Psoas muscle (tissue), 8 donors: ENCODE measurements at places on chromosomes 12 and 14. TPM values are rescaled to one million over a fixed set of nuclear protein-coding genes. Genes with fewer than 3 reads are reported as not detected.

The CIROP gene
- not detected for total RNA-seq

The TAC3 gene
- not detected for total RNA-seq

The PLEK2 gene
- total RNA-seq = not detected

The NR1H4 gene
- total RNA-seq = not detected

DNA sequence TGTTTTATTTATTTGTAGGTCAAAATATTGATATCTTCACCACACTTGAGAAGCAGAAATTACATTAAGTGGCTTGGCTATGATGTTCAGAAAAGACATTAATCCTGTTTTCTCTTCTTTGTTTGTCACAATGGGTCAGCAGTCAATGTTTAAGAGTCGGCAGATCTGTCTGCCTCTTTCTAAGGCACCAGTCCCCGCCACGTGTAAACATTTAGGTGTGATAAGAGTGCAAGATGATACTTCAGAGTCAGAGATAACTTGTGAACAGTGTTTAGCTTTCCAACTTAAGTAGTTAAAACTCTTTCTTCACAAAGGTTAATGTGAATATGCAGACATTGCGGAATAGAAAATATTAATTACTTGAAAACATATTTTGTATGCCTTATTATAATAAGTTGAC is 160.9 kb downstream of the OTOGL start:
- no peak for DNase-seq

DNA sequence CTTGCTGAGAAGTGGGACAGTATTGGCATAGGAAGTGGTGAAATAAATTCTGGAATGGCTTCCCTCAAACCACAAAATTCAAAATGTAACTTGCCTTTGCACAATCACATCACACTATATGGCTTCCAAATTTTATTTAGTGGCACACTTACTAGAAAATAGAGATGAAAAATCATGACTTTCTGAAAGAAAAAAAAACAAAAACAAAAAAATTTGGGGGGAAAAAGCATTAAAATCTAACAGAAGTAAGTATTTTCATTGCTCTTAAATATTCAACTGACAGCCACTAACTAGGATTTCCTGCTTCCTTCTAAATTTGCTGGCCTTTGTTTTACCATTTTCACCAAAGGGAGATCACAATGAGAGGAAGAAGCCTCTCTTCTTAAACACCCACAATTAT is 23.0 kb downstream of the ATF7 start:
- DNase-seq = no peak

GRCh38 chr14:24384169-24384568 is 14.6 kb upstream of the NYNRIN start:
- DNase-seq = no peak

DNA sequence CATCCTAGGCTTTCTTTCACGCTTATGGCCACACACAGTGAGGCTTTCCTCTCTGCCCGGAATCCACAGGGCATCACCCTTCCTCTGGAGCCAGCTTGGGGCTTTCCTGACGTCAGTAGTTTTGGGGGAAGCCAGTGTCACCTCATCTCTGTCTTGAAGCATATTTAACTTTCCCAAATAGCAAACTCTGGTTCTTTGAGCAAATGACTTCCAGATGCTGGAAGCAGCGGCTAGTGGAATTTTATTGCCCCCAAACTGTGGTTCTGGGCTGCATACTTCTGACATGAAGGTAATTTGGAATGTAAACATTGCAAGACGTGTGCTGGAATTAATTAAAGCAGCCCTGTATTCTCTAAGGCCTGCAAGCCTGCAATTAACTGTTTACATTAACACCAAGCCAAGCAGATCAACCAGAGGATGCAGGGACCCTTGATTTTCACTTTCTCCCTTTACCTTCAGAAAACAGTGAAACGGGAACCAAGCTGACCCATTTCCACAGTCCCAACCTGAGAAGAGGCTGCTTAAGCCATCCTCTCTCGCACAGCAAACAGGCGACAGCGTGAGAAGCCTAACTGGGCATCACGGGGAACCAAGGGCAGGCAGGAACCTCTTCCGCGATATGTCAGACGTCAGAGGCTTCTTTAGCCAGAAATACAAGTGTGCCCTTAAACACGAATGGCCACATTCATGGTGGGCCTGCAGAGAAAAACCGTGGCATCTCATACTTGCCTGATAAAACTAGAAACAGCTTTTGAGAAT is 258.4 kb downstream of the CACNA1C start:
- no peak for DNase-seq
